ENCODE measurements at places on chromosomes 1 and 21.
A peak's percentile ranks its signal among the peaks of the same experiment; 100 is the strongest.

GRCh38 chr21:39601187-39601928 is 11.4 kb upstream of the B3GALT5 start:
- DNase-seq = no peak

GRCh38 chr1:161506336-161507223 is 1.3 kb downstream of the FCGR2A start:
- DNase-seq = peak; percentile 24

DNA sequence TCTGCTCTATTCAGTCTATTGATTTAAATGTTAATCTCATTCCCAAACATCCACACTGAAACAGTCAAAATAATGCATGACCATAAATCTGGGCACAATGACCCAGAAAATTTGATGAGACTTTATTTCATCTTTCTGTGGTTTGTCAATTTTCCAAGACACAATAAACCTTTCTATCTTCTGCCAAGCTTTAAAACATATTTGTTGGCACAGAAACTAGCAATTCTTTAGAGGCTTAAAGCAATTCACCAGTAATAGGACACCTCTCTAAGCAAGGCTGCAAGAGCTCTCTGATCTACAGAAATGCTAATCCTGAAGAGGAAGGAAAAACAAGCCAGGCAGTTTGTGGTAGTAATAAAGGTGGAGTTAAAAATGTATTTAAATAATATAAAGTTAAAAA is 113.7 kb downstream of the FCRL5 start:
- no peak for DNase-seq

GRCh38 chr1:54350360-54350759 is 55.8 kb downstream of the SSBP3 start:
- DNase-seq = no peak

DNA sequence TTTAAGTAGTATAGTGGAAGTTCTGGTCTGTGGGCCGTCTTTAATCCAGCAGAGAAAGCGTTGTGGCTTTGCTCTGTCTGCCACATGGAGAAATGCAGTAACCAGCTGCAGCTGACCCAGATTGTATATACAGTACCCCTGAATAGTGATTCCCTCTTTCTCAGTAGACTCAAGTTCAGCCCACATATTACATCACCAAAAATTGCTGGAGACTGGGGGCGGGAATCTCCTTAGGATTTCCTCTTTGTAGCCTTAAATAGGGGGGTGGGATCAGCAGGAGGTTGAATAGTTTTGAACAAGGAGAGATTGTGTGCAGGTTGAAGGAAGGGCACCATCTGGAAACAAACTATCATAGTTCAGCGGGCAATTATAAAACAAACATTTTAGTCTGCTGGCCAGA is at the start of gene ANGPTL1:
TSS of gene ANGPTL1 (minus strand) at position 134 of the 400 bp plus-strand sequence. CDS start 5,301 bp downstream, outside the sequence.
- no peak for DNase-seq

GRCh38 chr1:227768125-227768439 is 32.8 kb downstream of the SNAP47 start:
- DNase-seq = no peak

DNA sequence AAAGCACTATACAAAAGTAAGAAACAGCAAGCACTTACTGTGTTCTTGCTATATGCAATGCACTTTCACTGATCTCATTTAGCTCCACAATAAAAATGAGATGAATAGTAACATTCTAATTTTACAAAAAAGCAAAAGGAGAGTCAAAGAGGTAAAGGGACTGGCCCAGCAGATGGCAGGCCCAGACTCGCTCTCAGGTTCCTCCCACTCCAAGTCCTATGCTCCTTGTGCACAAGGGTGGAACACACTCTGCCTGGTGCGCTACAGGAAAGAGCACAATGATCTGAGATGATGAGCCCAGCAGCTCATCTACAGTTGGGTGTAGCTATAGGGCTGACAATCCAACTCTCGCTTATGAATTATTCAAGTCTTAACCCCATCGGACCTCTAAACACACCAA is 94.1 kb upstream of the LYST start:
- no peak for DNase-seq

DNA sequence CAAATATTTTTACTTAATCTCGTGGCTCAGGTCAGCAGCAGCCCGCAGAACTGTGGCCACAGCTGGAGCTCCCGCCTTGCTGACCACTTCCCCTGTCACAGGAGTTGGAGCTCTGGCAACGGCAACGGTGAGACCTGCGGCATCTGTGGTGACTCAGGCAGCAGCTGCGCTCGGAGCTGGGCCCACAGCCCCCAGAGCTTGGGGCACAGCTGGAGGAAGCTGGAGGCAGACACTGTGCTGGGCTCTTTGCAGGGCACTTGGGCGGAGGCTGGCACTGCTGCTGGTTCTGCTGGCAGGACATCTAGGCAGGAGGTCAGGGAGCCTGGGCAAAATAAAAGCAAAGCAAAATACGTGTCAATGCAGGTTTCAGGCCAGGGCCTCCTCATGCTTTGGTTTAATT is at the start of gene LCE3A:
TSS of gene LCE3A (minus strand) at position 301 of the 400 bp plus-strand sequence. CDS start at position 301, 0 bp downstream.
- DNase-seq = peak; percentile 52

DNA sequence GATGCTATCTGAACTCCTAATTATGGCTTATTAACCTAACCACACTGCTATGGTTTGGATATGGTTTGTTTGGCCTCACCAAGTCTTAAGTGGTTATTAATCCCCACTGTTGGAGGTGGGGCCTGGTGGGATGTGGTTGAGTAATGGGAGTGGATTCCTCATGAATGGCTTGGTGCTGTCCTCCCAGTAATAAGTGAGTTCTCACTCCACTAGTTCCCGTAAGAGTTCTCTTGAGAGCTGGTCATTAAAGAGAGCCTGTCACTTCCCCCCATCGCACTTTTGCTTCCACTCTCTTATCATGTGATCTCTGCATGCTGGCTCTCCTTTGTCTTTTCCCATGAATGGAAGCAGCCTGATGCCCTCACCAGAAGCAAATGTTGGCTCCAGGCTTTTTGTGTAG is 328.8 kb downstream of the PLA2G4A start:
- DNase-seq = no peak

GRCh38 chr1:51303751-51304251 is 26.6 kb downstream of the TTC39A start:
- peak; percentile 28 for DNase-seq

- no peak for DNase-seq
Observed at GRCh38 chr1:166307261-166308188, 140.7 kb upstream of the FAM78B start.

DNA sequence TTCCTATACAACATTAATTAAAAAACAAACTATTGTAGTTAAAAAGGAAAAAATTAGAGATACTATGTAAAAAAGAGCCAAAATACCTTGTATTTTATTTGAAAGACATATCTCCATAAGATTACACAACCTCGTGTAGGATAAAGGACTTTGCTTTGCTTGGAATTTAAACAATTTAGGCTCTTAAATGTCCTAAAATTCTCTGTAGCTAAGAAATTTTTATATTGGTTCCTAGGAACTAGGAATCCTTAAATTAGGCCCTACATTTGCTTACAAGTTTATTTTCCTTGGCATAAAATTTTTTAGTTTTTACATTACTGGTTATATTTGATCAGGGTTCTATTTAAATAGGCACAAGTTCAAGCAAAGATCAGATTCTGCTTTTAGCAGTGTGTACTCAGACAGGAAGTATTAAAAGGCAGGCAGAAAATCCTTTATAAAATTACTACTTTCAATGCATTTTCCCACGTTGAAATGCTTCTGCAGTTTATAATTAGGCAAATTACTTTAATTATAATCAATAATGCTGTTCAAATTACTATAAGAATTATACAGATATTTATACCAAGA is 3.4 kb upstream of the ANGPTL3 start:
- no peak for DNase-seq

DNA sequence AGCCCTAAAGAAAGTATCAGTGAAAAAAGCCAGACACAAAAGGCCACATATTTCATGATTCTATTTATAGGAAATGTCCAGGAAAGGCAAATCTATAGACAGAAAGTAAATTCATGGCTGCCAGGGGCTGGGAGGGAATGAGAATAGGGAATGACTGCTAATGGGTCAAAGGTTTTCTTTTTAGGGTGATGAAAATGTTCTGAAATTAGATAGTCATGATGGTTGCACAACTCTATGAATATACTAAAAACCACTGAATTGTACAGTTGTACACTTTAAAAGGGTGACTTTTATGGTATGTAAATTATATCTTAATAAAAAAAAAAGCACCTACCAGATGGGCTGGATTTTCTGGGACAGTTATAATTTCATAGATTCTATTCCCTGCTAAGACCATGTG is 114.8 kb downstream of the CNIH3 start:
- DNase-seq = no peak

- no peak for DNase-seq
Observed at GRCh38 chr21:24856326-24856725, 751.0 kb downstream of the MRPL39 start.

- no peak for DNase-seq
Observed at GRCh38 chr1:209652873-209653401, 712 bp upstream of the LAMB3 start.

DNA sequence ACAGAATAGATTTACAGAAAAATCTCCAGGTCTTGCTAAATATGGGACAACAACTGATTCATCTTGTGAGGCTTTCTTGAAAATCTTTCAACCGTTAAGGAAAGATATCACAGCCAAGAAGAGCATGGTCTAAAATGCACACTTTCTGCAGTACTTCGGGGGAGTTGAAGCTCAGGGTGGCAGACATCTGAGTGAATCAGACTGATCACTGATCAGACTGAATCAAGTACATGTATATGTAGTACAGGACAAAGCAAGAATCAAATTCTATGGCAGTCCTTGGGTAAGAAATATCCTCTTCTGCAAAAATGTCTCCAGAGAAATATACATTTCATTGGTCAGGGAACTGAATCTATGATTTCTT is 212.4 kb upstream of the SPAG17 start:
- DNase-seq = no peak

DNA sequence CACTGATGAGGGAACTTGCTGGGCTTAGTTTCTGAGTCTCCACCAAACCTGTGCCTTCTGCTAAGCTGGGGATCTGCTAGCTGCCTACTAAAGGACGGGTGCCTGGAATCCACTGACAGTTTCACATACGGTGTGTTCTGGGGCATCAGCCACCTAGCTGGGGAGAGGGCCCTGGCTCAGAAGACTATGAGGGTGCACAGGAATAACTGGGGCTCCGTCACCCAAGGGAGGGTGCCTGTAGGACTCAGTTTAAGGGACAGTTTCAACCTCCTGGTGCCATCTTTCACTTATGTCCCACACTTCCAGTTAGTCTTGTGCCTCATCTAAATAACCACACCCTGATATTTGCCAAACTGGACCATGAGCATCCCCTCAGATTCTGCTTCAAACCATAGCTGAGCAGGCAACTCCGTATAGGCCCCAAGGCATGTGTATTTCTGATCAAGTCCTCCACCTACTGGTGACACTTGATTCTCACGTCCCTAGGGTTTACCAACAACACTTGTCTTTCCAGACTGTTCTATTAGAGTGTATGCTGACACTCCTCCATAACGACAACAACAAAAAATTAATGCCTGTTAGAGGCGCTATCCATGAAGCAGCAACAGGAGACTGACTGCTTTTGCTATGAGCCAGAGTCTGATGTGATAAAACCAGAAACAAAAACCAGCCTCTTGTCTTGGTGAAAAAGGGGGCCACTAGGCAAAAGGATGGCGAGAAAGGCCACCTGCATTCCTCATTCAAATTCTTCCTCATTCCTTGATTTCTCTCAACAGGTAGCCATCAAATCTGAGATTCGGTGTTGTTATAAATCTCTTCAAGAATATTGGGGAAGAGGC is 55.0 kb upstream of the PAXBP1 start:
- no peak for DNase-seq

- no peak for DNase-seq
Observed at GRCh38 chr1:89842567-89843272, 21.9 kb downstream of the LRRC8D start.

DNA sequence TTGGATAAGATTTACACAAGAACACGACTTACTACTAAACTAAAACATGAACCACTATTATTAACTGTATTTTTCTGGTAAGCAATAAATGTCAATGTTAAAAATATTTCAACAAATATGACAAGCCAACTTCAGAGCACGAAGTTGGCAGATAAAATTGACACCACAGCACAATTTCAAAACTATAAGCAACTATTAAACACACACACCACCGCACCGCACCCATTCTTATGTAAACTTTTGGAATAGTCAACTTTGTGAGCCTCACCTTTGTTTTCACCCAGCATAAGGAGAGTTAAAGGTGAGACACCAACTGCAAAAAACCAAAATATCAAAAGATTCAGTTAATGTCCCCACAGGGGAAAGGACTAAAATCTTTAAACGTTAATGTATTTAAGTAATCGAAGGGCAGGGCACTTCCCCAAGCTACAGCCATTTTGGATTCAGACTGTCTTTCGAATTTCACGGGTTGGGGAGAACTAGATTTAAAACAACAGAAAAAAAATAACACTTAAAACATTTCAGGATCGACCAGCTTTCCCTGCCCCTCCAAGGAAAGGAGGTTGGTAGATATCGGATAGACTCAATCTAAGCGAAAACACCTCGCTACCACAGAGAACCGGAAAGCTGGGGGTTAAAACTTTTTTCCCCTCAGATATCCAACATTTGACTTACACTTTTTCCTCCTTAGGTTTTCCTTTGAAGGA is 872 bp downstream of the GPBP1L1 start:
- DNase-seq = peak; percentile 41

- DNase-seq = no peak
Observed at GRCh38 chr1:182189535-182190066, 128.1 kb upstream of the ZNF648 start.

DNA sequence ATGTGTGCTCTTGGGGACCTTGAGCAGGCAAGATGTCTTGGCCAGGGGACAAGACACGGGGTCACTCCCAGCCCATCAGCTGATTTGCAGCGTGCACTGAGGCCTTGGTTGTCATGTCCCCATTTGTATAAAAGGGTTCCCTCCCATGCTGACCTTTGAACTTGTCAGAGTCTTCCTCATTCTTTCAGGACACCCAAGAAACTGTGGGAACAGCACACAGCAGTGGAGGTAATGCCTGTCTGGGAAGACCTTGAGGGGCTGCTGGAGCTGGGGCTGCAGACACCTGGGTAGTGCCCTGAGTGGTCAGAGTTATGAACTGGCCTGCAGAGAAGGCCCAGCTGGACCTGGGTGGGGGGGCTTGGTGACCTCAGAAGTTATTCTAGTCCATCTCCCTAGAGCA is 46.4 kb downstream of the FAAH start:
- no peak for DNase-seq

GRCh38 chr1:10415211-10415930 is 14.9 kb upstream of the CENPS start:
- DNase-seq = peak; percentile 93

GRCh38 chr1:54800899-54801759 is at the start of gene TTC22:
TTC22 (minus strand) TSS chr1:54801323; CDS start chr1:54801163, 160 bp downstream.
- DNase-seq = peak; percentile 35

- no peak for DNase-seq
Observed at GRCh38 chr1:225962440-225962975, 21.5 kb upstream of the LEFTY2 start.

DNA sequence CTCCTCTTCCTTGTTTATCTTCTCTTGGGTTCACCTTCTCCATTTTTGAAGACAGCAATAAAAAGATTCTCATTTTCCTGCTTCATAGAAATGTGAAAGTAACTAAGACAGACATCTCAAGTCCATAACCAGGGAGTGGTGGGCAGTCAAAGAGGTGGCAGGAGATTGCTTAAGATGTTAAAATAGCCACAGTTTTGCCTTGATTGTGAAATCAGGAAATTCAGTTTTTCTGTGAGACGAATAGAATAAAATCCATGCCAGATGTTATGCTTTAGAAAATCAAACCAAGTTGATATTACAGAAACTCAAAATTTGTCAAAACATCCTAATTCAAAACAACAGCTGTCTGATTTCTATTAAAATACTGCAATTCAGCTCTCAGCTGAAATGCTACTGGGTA is 57.2 kb downstream of the TNN start:
- peak; percentile 50 for DNase-seq
